Memory B cell (primary cell): ENCODE measurements at places on chromosomes 7 and 10.

DNA sequence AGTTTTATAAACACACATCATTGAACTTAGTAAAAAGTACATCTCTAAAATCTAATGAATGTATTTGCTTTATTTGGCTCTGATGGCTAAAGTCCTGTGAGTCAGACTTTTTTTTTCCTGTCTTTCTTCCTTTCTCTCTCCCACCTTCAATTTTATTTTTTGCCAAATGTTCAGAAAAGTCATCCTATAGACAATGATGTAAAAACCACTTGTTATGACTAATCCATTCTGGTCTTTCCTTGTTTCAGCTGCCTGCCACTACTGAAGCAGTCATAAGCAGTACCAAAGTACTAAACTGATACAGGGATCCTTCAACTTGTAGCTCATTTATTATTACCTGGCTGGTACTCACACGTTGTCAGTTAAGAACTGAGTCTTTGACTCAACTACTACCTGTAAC, 23.9 kb downstream of the HECTD2 start:
- no peak for DNase-seq

- DNase-seq: no peak
Observed at GRCh38 chr7:119969054-119969453, 303.9 kb upstream of the KCND2 start.

GRCh38 chr7:4085937-4086691, 596.0 kb upstream of the FOXK1 start:
- no peak for DNase-seq

GRCh38 chr7:95927756-95928155, 155.4 kb downstream of the DYNC1I1 start:
- DNase-seq: no peak

DNA sequence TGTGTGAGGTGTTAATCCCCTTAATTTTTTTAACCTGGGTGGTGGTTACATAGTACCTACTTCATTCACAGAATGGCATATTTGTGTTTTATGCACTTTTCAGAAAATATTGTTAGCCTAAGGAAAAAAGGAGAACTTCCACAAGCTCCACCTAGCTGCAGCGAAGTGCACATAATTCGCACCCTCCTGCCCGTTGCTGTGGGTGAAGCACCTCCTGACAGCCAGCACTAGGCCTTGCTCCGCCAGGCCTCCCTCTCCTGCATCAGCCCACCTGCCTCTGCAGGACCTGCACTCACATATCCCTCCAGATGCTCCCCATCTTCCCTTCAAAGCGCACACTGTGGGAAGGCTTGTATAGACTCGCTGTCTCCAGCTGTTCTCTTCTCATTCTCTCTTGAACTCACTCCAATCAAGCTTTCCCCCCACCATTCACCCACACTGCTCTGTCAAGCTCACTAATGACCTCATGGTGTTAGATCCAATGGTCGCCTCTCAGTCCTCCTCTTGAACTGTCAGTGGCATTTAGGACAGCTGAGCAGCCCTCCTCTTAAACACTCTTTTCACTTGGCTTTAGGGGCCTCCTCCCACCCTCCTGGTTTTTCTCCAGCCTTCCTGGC, 20.7 kb upstream of the GRID1 start:
- DNase-seq: no peak

- no peak for DNase-seq
Observed at GRCh38 chr7:121447911-121448300, 51.8 kb upstream of the FAM3C start.

DNA sequence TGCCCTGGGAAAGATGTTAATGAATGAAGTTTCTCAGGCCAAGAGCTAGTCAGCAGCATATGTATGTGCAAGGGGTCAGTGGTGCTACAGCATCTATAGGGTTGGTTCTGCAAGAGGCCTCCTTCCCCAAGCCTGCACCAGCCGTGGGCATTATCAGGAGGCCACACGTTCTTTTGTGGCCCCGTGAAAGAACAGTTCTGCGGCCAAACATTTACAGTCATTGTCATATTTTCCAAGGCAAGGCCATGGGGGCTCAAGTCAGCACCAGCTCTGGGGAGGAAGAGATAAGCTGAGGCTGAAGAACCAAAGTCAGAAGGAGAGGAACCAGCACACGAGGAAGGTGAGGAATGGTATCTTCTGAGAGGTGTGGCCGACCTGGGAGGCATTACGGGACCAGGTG, 54.4 kb upstream of the TMEM72 start:
- no peak for DNase-seq

DNA sequence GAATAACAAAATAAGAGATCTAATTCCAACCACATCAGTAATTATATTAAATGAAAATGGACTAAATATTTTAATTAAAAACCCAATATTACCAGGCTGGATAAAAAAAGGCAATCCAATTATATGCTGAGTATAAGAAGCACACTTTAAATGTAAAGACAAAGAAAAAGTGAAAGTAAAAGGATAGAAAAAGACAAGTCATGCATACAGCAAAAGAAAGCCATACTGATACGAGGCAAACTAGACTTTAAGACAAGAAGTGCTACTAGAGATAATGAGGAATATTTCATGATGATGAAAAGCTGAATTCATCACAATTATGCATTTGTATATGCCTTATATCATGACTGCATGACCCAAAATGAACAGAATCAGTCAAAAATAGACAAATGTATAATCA, 628.6 kb downstream of the PHTF2 start:
- DNase-seq: no peak
